ENCODE measurements at places on chromosomes 13 and 19.
A peak's percentile ranks its signal among the peaks of the same experiment; 100 is the strongest.

DNA sequence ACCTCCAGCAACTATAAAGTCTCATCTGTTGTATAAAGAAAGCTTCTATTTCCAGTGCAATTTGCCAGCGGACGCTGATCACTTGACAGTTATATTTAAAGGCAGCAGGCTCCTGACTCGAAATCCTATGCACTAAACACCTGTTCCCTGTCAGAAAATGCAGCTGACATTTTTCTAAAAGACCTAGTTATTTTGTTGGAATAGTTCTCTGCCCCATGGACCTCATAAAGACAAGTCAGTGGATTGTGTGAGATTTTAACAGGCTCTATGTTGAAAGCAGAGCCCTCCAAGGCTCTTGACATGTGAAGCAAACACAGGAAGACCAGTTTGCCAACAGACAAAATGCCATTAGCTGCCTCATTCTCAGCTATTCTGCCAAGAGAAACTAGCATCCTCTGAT is 304.7 kb upstream of the KLF12 start:
- DNase-seq: no peak

DNA sequence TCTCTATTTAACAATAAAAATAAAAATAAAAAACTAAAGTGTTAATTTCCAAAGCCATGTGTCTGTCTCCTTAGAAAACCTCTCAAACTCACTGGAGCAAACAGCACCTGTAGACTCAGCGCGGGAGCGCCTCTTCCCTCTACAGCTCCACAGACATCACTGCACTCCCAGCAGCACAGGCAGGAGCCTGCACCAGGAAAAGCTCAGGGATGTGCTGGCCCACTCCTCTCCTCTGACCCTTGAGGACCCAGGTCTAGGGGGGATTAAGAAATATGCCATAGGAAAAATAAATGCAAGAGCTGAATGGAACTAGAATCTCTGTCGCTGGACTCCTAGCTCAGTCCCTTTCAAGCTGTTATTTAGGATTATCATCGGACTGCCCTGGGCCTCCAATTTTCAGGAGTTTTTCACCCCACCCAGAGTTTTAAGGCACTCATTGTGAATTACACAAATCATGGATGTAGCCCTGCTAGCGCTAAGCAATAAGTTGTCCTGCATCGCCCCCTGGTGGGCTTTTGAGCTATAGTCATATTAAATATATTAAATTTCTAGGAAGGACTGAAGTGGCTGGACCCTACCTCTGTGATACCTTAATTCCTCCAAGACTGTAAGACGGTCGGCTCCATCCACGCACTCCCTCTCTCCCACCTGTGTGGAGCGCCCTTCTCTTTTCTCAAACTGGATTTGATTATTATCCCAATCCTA is 333.9 kb downstream of the UQCRFS1 start:
- peak; percentile 83 for DNase-seq

DNA sequence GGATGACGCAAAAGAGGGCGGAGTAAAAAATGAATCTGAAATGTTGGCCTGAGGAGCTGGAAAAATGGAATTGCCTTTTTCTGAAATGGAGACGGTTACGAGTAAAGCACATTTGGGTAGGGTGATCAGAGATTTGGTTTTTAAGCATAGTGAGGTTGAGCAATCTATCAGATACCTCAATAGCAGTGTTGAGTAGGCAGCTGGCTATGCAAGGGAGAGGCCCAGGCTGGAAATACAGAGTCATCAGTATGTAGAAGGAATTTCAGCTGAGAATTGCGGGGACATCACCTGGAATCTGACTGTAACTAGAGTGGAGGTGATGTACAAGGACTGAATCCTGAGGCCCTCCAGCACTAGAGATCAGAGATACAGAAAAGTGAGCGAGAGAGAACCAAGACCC is 224.8 kb downstream of the LMO7 start:
- DNase-seq: no peak

DNA sequence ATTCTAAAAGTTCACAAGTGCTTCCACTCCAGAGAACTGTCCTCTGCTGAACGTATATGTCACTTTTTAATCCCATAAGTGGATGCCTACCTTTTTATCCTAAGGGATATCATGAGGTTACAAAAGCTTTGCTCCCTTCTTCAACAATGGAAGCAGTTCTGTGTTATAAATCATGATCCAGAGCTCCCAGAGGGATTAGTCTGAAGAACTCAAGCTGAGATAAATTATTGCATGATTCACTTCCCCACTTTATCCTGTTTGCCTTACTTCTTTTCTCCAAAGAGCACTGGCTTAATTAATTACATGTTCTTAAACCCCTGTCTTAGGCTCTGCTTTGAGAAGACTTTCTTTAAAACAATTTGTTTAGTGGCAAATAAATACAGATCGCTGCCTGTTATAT is 246.7 kb downstream of the PCDH17 start:
- DNase-seq: no peak

- no peak for DNase-seq
Measured at GRCh38 chr19:890831-891230, 2.2 kb downstream of the MED16 start.

DNA sequence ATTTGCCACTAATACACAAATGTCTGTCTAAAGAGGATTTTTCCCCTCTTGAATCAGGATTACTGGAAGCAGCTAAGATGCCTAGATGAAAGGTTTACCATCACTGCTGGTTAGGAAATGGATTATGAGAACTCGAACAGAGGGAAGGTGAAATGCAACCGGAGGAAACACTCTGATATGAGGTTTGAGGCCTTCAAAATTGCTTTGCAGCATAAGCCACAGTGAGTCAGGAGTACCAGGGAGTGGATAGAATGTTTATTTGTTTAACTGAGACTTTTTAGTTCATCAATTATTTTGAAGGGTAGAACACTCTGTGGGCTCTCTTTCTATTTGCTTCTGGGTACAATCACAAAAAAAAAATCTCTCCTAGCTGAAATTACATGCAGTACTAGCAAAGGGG is 18.1 kb downstream of the CDADC1 start:
- DNase-seq: no peak

DNA sequence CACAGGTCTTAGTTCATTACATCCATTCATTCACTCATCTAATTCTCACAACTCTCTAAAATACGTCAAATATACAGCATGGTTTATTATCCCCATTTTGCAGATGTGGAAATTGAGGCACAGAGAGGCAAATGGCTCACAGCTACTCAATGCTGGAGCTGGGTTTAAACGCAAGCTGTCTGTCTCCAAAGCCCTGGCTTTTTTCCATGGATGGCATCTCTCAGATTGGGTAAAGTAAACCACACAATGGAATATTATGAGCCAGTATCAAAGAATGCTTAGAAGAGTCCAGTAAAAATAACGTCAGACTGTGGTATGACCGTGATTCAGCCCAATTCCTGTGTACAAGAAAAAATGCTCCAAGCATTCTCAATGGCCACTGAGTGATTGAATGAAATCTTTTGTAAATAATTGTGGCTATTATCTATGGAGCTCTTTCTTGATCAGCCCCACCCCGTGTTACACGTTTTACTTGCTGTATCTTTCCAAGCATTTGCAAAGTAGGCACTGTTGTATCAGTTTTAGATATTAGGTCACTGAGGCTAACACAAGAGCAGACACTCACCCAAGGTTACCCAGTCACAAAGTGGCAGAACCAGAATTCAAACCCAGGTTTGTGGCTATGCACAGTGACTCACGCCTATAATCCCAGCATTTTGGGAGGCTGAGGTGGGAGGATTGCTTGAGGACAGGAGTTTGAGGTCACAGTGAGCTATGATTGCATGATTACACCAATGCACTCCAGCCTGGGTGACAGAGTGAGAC is 5.5 kb upstream of the ACP7 start:
- peak; percentile 90 for DNase-seq

DNA sequence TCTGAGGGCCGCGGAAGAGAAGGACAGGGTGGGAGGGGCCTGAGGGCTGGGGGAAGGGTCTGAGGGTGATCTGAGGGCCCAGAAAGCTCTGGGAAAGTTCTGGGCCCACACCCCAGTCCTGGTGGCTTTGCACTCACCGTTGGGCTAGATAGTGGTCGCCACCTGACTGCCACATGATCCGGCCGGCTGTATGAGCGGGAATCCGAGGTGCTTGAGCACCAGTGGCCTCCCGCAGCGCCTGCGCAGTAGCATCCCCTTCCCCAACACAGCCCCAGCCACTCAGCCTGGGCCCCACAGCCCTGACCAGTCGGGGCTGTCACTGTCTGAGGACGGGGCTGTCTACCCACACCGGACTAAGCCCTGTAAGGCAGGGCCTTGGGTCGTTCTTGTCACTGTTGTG is 15.0 kb downstream of the PRODH2 start:
- DNase-seq: peak; percentile 16

GRCh38 chr13:78325585-78325984 is 277.8 kb downstream of the POU4F1 start:
- no peak for DNase-seq

GRCh38 chr13:59468396-59468795 is 695.3 kb downstream of the DIAPH3 start:
- no peak for DNase-seq

DNA sequence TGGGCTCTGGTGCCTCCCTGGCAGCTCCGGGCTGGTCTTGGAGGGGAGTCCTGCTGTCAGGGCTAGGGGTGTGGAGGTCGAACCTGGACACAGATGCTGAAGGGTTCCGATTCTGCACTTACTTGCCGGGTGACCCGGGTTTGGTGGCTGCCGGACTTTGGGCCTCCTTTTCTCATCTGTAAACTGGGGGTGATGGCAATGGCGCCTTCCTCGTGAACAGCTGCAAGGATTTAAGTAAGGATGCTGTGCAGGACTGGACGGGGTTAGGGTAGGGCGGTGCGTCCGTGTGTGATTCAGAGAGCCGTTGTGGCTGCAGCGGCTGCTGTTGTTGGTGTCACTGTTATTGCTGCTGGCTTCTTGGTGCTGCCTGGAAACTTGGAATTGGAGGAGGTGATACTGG is 2.4 kb downstream of the HPN start:
- DNase-seq: no peak

GRCh38 chr19:6446452-6446851 is 12.9 kb upstream of the SLC25A41 start:
- DNase-seq: no peak

GRCh38 chr13:48741377-48741776 is 87.6 kb downstream of the CYSLTR2 start:
- DNase-seq: no peak

DNA sequence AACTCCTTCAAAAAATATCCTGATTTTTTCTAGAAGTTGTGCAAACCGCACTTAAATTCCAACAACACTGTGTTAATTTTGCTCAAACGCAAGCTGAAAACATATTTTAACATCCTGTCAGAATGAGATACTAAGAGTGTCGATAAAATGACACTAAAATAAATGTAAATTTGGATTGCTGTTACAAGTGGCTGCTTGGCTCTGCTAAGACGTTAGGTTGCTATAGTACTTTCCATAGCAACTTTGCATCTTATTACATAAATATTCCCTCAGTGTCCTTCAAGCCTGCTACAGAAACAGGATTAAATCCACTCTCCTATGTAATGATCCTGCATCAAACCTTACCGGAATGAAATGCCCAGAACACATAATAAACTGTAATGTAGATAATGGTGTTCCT is 292.1 kb downstream of the DNAJC15 start:
- no peak for DNase-seq

- DNase-seq: no peak
Measured at GRCh38 chr19:45733160-45733810, at the start of gene MEIOSIN. Gene MEIOSIN, plus strand, starts transcription at chr19:45733439. Its CDS starts 1,938 bp downstream, at chr19:45735377.

GRCh38 chr19:41398598-41398997 is 980 bp downstream of the BCKDHA start:
- no peak for DNase-seq

GRCh38 chr19:11674067-11674492 is 64.7 kb downstream of the ZNF823 start:
- DNase-seq: no peak

DNA sequence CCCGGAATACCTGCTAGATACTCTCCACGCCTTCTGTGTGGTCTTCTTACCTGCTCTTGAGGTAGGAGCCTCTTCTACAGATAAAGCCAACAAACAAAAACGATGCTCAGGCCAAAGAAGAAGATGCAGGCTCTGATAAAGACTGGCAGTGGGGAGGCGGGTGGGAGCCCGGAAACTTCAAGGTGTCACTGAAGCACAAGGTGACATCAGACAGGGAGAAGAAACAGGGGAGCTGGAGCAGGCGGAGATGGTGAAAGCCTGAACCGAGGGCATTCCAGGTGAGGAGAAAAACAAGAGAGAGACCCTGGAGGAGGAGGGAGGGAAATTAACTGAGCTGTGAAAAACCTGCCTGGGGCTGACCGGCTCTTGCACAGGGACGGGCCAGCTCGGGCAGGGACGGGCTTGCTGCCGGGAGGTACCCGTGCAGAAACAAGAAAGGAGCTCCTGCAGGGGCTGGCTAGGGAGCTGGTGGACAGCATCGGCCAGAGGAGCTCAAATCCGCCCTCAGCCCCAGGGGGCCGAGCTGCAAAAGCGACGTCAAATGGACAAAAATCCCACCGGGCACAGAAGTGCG is 19.0 kb downstream of the GNG7 start:
- no peak for DNase-seq

- no peak for DNase-seq
Measured at GRCh38 chr19:1217366-1217765, 11.8 kb downstream of the STK11 start.

DNA sequence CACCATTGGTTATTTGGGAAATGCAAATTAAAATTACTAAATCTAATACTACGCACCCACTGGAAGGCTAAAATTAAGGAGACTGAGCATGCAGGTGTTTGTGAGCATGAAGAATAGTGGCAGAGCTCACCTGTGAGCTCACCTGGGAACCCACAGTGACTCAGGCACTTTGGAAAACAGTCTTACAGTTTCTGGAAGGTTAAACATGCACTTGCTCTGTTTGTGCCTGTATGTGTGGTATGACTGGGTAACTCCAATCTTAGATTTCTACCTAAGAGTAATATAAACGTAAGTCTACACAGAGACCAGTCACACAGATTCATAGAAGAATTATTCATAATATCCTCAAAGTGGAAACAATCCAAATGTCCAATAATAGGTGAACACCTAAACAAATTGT is 318.8 kb downstream of the ATP8A2 start:
- no peak for DNase-seq

- DNase-seq: no peak
Measured at GRCh38 chr19:51511353-51511752, 9.8 kb upstream of the SIGLEC12 start.

DNA sequence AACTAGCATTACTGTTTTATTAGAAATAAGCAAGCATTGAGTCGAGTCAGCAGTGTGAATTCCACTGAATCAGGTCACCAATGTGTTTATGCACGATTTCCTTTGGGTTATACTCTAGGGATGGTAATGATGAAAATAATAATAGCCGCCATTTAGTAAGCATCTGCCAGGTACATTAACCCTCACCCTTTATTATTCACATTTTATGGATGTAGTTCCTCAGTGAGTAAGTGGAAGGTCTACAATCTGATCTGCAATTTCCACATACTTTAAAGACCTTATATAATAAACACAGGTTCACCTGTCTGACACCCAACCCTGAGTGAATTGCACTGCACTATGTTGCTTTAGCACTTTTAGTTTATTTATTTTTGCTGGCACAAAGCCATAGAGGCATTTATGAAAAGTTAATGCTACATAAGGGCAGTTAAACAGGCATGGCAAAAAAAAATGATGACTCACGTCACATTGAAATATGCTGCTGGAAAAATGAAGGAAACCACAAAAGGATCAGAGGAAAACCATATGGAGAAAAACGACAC is 122.4 kb downstream of the TRPC4 start:
- no peak for DNase-seq

- DNase-seq: no peak
Measured at GRCh38 chr19:55092423-55093318, 17.0 kb downstream of the EPS8L1 start.

Data from amygdala (tissue), 56 donors.